ENCODE measurements at places on chromosomes 3 and 15.

DNA sequence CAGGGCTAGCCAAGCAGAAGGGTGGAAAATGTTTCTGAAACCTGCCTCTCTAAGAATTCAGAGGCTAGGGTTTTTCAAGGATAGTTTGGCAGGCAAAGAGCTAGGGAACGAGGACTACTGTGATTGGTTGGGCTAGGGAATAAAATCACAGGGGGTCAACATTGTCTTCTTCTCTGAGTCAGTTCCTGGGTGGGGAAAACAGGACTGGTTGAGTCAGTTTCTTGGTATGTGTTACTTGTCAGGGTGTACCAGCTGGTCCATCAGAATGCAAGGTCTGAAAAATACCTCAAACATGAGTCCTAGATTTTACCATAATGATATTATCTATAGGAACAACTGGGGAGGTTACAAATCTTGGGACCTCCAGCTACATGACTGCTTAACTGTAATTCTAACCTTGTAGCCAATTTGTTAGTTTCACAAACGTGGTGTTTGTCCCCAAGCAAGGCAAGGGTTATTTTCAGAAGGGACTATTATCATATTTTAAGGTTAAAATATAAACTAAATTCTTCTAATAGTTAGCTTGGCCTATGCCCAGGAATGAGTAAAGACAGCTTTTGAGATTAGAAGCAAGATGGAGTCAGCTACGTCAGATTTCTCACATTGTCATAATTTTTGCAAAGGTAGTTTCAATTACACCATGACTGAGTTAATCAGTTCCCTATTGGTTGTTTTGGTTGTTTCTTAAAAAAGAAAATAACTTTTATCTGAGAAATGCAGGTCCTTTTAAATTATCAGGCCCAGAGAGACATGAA, 231.5 kb downstream of the ALCAM start:
- DNase-seq, result no peak

GRCh38 chr3:126546549-126547239, 12.0 kb downstream of the C3orf22 start:
- no peak for DNase-seq

DNA sequence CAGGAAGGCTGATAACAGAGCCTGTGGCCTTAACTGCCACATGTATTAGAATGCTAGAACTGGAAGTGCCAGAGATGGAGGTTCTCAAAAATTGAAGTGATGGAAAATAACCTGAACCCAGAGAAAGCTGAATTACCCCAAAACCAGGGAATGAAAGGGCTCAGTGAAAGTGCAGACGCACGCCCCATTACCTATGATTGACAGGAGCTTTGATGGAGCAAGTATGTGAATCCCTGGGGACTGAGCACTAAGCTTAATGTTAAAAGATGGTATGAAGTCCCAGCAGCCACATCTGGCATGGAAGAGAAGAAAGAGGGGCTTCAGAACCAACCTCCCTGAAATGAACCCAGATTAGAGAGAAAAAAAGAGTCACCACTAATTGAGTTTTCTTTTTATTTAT, 118.4 kb upstream of the FHIT start:
- no peak for DNase-seq

- DNase-seq, result no peak
Measured at GRCh38 chr15:53831907-53832770, 72.7 kb upstream of the WDR72 start.

- DNase-seq, result no peak
Measured at GRCh38 chr3:3628676-3629328, 170.4 kb upstream of the LRRN1 start.

DNA sequence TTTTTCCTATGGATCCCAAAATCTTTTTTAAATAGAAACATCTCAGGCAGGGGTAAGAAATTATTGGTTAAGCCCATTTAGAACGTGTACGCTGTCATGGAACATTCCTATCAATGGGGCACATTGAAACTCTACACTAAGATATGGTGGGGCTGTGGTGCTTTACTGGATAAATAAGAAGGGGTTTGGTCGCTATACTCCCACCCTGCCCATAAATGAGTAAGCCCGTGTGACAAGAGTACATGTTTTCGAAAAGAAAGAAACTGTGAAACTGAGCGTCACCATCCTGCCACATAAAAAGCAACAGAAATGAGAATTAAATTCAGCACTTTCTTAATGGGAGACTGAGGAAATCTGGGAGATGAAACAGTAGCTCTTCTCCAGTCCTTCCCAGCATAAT, 929.7 kb upstream of the CFAP20DC start:
- DNase-seq, result no peak

GRCh38 chr3:28699283-28699682, 350.7 kb upstream of the AZI2 start:
- DNase-seq, result no peak

GRCh38 chr3:45414823-45415222, 26.4 kb downstream of the LARS2 start:
- DNase-seq, result peak; percentile 82

DNA sequence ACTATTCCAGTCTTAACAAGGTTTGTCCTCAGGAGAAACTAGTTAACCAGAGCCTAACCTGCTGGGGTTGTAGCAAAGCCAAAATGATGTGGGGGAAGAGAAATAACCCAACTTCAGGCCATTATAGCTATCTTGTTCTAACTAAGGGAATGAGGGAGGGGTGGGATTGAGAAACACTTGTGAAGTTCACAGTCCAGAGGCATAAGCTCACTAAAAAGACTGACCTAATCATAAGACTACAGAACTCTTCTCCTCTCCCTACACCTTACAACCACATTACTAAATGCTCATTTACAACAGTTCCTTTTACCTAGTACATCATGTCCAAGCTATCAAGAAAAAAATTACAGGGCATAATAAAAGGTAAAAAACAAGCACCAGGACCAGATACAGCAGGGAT, 52.8 kb downstream of the UBE3A start:
- no peak for DNase-seq

DNA sequence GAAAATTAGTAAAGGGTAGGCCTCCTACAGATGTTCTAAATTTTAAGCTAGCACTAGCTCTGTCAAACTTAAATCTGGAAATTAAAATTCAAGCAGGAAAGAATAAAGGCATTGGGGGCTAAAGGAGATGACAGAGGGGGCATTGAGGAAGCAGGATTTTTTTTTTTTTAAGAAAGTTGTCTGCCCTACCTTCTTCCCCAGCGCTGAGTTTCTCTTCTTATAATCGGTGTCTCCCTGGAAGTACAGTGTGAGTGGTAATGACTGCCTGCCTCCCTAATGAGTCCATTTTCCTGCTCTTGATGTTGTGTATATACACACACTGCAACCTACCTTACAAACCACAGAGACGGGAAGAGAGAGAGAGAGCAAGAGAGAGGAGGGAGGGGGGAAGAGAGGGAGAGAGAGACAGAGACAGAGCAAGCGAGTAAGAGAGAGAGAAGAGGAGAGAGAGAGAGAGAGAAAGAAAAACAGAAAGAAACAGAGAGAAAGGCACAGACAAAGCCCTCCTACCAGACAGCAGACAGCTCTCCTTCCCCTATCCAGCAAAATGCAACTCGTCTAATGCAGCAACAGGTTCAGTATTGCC, 47.0 kb downstream of the ZBTB20 start:
- DNase-seq, result no peak

DNA sequence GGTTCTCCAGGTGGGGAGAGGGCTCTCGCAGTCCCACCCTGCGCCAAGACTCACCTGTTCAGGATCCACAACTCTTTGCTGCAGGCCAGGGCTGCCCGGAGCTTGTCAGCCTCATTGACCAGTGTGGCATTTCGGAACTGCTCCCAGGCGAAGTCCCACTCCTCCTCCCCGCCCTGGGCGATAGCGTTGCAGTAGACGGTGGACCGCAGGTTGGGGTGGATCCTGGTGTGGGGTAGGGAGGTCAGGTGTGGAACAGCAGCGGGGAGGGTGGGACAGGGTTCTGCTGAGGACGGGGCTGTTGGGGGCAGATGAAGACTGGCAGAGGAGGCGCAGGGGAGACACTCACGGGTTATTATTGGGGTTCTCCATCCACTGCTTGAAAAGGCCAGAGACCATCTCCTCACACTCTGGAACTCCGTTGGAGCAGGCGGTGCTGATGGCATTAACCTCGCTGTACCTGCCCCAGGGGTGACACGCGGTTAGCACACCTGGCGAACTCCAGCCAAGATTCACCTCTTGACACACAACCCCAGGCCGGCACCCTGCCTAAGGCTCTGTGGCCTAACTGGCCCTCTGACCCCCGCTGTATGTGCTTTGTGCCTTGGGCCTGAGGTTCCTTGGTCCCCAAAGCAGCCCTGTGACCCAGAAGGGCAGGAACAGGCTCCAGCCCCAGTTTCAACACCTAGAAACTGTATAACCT, 16.1 kb downstream of the MESP2 start:
- DNase-seq, result no peak

DNA sequence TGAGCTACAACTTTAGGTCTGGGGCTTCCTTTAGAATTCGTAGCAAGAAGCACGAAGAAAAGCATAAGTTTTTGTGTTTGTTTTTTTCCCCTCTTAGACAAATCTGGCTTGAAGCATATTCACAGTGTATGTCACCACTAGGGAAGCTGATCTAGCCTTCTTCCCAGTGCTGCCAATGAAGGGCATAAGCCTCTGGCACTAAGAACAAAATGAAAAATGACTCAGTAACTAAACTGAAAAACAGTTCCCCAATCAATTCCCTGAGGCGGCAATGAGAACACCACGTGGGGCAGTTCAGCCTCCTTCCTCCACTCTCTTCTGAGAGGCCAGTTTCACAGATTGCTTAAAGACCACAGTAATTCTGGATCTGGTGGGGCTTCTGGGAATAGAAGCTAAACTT, 338.1 kb downstream of the GAP43 start:
- peak; percentile 28 for DNase-seq

DNA sequence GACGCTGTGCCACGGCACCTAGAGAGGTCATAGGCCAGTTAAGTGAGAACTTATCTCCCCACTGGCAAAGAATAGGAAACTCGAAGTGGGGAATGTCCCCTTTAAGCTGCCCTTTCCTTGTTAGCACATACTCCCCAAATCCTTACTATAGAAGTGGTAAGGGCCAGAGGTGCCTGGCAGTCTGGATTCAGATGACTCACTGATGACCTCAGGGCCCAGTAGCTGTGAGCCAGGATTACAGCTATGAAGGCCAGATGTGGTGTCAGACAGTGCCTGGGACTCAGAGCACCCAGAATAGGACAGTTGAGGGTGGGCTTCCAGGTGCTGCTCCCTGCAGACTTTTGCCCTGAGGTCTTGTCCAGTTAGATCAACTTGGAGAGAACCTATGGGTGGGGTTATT, 37.7 kb downstream of the PDIA5 start:
- DNase-seq, result peak; percentile 38

GRCh38 chr15:77904901-77905300, 172.6 kb downstream of the TBC1D2B start:
- DNase-seq, result no peak

- DNase-seq, result no peak
Measured at GRCh38 chr15:74808078-74808839, 4.4 kb upstream of the LMAN1L start.

- DNase-seq, result no peak
Measured at GRCh38 chr3:38124324-38125122, 12.4 kb downstream of the ACAA1 start.

DNA sequence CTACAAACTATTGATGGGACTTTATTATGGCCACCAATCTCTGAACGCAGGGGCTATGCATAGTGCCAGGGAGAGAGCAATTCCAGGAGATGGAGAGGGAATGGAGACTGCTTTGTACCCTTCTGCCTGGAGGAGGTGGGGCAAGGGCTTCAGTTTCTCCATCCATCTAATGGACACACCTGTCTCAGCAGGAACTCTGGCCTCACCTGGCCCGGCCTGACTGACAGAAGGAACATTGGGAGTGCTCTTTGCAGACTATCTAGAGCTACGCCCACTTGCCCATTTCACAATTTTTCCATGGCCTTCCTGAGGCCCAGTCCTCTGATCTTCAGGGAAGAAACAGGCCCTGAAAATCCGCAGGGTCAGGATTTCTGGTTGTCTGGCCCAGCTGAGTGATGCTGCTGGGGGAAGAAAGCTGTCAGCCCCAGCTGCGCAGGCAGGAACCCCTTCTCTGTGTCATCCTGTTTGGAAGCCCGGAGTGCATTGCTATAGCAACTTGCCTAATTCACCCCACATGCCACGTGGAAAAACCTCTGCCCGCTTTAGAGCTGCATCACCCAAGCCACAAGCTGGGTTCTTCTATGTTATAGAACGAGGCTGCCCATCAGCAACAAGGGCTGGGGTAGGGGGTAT, 6.4 kb downstream of the ITGA11 start:
- DNase-seq, result no peak

DNA sequence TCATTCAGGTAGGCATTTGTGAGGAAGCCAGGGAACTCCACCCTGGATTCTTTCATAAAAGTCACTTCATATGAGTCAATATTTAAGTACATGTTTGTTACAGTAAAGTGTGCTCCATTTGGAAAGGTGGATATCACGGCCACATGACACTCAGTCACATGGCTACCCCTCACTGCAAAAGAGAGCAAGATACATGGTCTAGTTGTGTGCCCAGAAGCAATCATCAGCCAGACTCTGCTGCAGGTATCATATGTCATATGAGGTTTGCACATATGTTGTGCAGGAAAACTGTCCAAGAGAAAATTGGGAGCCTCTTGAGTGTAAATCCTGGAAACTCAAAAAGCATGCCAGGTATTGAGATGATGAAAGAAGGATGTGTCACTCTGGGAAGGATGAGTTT, 55.0 kb upstream of the NMNAT3 start:
- DNase-seq, result no peak

GRCh38 chr3:177813322-177813721, 616.0 kb upstream of the TBL1XR1 start:
- DNase-seq, result no peak

- peak; percentile 99 for DNase-seq
Measured at GRCh38 chr3:183537295-183537730, 18.2 kb downstream of the KLHL6 start.

DNA sequence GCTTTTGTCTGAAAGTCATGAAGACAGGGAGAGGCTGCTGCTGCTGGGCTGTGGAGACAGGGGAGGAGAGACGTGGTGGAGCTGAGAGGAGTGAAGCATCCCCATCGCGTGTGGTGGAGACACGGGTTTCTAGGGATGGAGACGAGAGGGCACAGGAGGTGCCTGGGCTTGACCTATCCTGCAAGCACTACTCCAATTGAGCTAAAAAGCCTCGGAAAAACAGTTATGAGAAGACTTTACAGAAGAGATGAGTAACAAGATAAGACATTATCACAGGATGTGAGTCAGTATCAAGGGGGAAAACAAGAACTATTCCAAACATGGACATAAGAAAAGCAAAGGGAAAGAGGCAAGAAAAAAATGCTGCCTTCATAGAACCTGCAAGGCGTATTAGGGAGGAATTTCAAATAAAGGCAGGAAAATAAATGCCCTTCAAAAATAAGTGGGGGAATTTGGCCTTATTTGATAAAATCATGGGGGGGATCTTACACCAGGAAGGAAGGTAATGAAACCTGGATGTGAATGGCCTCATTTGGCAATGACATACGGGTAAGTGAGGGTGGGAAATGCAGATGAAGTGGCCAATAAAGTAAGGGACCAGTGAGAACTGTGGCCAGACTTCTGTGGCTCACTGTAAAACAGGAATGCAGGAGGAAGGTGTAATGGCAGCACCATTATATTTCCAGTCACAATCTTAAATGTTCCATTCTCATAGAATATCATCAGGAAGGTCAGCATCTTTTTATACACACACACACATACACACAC, 97.9 kb downstream of the PLD1 start:
- DNase-seq, result no peak
